ENCODE measurements at places on chromosomes 5 and 9. TPM values are rescaled to one million over a fixed set of nuclear protein-coding genes. Genes with fewer than 3 reads are reported as not detected.

DNA sequence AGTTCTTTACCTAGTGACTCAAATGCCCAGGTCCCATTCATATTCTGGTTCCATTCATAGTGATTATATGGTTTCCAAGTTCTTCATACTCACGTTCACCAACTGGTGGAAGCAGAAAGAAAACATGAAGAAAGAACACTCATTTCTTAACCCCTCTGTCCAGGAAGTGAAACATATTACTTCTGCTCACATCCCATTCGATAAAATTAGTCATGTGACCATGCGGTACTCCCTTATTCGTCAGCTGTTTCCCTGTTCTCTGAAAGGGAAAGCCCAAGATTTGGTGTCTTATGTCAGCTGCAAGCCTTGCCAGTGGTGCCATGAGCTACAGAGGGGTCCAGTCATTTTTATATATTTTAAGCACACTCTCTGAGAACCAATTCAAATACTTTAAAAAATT, 387.0 kb upstream of the DMAC1 start:
- DNase-seq = no peak

DNA sequence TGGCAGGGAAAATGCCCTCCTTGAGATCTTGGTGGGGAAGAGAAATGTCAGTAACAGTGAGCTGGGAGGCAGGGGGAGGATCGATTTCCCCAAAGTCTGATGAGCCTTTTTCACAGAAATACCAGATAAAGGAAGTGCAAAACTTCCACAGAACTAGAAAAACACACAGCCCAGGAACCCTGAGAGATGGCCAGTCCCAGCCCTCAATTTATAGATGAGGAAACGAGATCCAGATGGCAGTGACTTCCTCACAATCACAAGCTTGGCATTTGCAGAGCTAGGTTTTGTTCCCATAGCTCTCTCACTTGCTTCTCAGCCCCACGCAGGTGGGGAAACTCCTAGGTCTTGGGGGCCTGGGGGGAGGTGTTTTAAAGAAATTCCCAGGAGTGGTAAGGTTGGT, 3.8 kb upstream of the GGTA1 start:
- DNase-seq = no peak

The RMRP gene
- total RNA-seq = 22,385 TPM

DNA sequence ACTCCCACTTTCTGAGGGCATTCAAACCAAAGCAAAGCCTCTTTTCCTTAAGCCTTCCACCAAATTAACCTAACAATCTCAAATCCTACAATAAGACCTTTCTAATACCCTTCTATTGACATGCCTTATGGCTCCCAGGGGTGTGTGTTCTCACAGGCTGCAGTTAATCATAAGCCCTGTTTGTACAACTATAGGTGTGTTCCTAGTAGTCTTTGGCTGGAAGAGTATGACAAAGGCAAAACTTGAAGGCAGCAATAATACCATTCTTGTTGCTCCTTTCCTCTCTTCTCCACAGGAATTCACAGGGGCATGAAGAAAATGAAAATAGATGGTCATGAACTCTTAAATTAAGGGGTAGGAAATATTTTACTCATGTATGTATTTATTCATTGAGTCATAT, 10.9 kb upstream of the FBXO38 start:
- no peak for DNase-seq

DNA sequence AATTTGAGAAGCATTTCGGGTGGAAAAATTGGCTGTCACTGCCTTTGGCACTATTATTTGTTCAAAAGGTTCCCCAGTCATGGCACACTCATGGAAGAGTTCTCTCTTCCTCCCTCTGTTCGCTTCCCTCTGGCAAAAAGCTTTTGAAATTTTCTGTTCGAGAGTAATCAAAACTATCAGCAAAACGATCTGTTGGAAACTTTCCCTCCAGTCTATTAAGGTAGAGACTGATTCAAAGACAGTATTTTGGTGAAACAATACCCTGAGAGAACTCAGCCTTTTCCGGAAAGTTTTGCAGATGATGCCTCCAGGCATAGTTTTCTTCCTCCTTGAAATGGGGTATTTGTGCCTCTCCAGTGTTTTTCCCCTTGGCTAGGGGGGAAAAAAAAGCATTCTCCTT, 3.6 kb upstream of the LPAR1 start:
- DNase-seq = no peak

The CAMK2A gene
- not detected for total RNA-seq

The GRIN3A gene
- total RNA-seq = not detected

DNA sequence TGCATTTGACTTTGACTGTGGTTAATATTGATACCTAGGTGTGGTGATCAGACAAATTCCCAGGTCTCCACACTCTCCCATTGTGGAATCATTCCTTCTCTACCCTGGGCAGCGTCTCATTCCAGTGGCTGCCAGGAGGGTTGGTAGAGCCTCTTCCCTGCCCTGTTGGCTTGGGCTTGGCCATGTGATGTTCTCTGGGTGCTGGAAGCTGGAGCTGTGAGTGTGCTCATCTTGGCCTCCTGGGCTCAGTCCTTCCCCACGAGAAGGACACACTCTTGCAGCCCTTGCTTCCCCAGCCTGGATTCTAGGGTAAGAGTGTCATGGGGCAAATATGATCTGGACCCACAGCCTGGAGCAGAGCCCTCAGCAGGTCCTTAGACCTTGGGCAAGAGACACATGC, 167.2 kb upstream of the IRX4 start:
- no peak for DNase-seq

GRCh38 chr5:90909940-90910339, 351.3 kb downstream of the ADGRV1 start:
- no peak for DNase-seq

DNA sequence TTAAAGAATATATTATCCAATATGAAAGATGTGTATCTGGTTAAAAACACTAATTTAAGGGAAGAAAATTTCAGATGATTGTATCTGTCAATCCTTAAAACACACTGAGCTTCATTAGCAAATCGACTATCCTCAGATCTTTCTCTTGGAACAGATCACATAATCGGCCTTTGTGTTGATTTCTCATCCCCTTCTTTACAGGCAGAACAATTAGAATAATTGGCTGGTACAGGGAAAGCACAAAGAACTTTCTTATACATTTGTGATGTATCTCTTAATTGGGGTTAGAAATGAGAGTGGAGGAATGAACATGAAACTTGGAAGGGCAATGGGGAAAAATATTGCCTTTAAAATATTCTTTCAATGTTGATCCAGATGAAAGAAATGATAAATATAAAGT, 662.1 kb downstream of the TLE4 start:
- no peak for DNase-seq

The TARS1 gene
- 184 TPM for total RNA-seq
